ENCODE measurements at places on chromosomes 4 and X. TPM values are rescaled to one million over a fixed set of nuclear protein-coding genes. Genes with fewer than 3 reads are reported as not detected.

DNA sequence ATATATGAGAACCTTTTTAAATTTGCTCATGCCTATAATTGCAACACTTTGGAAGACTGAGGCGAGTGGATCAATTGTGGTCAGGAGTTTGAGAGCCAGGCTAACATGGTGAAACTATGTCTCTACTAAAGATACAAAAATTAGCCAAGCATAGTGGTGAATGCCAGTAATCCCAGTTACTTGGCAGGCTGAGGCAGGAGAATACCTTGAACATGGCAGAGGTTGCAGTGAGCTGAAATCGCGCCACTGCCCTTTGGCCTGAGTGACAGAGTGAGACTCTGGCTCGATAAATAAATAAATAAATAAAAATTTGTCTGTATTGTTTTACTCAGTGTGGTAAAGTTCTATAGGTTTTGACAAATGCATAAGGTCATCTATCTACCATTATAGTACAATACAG is 218.2 kb downstream of the ZC4H2 start:
- DNase-seq, result no peak

- DNase-seq, result no peak
Observed at GRCh38 chr4:7624396-7624980, 189.8 kb upstream of the PSAPL1 start.

DNA sequence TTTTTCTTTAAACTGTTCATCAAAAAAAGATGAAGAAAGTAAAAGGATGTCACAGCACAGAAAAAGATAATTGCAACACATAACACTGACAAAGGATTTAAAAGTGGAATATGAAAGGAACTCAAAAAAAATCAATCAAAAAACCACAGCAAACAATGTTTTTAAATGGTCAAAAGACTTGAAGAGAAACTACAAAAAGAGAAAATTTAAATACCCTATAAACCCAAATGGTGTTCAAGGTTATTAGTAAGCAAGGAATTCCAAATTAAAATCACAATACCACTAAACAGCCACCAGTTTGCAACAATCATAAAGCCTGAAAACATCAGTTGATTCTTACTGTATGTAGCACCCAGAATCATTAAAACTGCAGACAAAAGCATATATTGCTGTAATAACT is 36.5 kb upstream of the PCDH10 start:
- no peak for DNase-seq

DNA sequence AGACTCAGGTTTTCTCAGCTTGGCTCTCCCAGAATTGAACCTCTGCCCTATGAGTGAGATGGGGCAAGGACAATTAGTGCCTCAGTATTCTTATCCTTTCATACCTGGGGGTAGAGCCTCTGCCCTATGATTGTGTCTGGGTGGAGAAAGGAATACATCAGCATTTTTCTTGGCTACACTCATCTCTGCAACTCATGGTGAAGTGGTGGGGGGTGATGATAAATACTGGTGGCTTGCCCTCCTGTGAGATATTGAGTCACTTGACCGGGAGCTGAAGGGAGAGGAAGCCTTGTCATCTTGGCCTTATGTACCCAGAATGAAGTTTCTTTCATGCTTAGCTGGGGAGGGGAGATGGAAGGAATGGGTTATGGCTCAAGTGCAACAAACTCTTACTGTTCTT is 71.3 kb upstream of the ENOX2 start:
- no peak for DNase-seq

- DNase-seq, result no peak
Observed at GRCh38 chr4:8874896-8875680, 3.4 kb upstream of the HMX1 start.

DNA sequence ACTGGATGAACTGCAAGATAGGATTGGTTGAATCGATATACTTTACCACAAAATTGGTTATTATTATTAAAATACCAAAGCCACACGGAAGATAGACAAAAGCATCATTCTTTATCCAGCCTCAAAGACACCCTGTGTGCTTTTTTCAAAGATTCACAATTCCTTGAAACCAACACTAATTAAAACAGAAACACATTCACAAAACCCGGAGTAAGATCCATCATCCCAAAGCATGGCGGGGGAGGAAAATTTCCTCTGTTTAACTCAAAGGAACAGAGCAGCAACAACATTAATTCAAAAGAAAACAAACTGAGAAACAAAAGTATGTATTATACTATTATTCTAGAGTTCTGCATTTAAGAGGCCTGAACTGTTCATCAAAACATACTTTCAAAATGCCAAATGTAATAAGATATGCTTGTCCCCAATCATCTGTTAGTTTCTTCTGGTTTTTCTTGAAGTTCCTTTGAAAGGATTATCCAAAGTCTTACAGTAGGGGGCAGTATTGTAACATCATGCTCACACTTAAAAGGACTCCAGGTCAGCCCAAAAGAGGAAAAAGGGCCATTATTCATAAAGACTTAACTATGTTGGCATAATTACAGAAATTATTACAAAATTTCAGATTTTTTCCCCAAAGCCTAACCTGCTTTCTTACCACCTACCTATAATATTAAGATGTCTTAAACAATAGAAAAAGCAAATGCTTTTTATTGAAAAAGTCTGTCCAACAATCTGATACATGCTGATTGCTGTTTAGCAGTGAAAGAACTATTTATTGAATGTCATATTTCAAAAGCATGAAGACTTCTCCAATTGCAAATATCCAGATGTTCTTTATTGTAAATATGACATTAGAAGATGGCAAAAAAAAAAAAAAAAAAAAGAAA is 168.7 kb downstream of the SCFD2 start:
- no peak for DNase-seq

DNA sequence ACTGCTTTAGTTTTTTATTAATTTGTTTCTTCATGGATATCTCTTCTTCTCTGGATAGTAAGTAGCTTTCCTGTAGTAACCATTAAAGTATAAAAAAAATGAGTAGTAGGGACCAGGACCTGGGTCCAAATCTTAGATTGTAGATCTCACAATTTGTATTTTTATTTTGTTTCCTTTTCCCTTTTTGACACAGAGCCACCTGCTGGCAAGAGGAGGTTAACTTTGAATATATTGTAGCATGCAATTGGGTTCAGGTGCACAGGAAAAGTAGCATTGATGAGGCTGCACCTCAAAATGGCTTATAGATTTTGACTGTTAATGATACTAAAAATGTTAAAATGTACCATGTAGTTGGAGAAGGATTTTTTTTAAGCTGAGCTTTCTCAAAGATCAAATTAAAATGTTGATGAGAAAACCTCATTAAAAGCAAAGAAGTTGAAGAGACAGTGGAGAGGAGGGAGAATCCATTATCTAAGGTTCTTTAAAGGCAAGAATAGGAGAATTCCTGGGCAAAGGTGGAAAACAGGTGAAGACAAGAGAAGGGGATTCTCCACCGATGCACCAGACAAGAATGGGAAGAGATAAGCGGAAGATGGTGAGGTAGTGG is 48.3 kb upstream of the HPGDS start:
- DNase-seq, result no peak

- no peak for DNase-seq
Observed at GRCh38 chr4:24475756-24476155, 108.6 kb downstream of the DHX15 start.

DNA sequence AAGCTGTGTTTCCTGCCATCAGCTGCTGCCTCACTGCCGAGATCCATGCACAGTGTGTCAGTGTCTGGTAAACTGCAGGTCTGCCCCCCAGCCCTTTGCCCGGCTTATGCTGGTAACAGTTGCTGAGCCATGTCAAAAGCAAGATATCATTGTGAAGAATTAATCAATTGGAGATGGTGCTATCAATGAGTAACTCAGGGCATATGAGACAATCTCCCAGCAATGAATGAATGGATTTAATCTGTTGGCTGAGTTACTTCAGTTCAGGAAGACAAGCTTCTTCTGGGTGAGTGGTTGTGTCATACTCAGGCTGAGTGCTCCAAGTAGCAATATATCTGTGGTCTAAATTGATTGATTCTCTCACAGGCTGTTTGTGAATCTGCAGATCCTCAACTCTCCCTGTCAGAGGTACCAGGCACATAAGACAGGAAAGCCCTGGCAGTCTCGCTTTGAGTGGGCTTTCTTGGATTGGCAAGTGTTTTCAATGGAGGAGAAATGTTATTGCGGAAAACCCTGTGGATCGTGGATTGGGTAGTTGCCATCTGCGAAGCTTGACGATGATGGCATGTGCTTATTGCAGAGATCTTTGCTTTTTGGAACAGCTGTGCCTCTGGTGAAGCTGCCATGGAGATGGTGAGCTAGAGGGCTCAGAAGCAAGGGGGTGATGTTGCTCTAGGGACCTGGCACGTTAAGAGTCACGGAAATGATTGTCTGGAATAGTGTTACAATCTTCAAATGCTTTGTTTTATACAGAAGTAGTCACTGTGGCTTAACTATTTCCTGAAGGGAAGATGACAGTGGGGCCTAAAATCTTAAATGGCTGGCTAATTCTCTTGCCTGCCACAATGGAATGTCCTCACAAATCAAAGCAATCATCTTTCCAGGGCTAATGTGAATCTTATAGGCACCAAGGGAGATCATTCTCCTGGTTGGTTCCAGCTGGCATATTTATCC is 147.6 kb upstream of the TBC1D9 start:
- no peak for DNase-seq

DNA sequence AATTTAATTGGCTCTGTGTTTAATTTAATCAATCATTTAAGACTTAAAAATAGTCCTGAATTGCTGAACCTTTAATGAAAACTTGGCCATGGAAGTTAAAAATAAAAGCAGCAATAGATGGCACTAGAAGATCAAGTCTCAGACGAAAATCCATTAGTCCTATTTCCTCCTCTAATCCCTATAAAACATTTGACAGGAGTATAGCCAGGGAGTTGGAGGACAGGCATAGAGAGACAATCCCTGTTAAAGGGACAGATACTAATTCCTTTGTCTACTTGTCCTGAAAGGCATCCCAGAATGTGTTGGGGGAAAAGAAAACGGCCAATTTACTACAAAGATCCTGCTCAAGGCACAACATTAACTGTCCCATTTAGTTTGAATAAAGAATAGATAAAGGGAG is 276.3 kb upstream of the TACR3 start:
- DNase-seq, result no peak

DNA sequence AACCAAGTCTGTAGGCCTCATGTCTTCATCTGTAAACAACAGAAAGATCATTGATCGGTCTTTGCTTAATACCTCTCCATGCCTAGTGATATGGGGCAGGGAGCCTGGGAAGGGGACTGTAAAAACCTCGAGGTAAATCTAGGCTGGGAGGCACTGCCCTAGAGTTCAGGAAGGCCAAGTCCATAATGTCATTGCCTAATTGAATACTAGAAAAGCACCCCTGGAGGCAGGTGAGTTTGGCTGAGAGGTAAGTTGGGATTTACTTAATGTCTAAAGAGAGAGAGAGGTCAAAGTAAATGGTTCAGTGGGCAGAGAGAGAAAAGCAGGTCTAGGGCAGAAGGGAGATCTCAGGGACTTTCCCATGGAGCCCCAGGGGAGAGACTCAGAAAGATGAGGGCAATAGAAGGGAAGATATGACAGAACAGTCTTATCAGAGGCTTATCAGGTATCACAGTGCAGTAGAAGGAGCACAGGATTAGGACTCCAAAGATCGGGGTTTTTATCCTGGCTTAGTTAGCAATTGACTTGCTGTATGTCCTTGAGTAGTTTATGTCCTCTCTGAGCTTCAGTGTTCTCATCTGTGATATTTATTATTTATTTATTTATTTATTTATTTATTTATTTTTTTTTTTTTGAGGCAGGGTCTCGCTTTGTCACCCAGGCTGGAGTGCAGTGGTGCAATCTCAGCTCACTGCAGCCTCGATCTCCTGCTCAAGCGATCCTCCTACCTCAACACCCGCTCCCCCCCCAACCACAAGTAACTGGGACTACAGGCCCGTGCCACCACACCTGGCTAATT is 85.2 kb downstream of the SLC16A2 start:
- DNase-seq, result no peak

GRCh38 chrX:144715337-144715736 is 532.0 kb upstream of the SPANXN1 start:
- DNase-seq, result no peak

DNA sequence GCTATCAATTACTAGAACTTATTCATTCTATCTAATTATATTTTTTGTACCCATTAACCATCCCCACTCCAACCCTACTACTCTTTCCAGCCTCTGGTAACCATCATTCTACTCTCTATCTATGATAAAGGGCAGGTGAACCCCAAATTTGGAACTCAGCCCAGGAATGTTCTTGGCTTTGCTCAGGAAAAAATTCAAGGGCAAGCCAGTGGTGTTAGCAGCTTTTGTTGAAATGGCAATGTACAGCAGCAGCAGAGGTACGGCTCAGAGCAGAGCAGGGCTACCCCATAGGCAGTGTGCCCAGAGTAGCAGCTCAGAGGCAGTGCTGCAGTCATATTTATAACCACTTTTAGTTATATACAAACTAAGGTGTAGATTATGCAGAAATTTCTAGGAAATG is 138.2 kb downstream of the RNF150 start:
- no peak for DNase-seq

DNA sequence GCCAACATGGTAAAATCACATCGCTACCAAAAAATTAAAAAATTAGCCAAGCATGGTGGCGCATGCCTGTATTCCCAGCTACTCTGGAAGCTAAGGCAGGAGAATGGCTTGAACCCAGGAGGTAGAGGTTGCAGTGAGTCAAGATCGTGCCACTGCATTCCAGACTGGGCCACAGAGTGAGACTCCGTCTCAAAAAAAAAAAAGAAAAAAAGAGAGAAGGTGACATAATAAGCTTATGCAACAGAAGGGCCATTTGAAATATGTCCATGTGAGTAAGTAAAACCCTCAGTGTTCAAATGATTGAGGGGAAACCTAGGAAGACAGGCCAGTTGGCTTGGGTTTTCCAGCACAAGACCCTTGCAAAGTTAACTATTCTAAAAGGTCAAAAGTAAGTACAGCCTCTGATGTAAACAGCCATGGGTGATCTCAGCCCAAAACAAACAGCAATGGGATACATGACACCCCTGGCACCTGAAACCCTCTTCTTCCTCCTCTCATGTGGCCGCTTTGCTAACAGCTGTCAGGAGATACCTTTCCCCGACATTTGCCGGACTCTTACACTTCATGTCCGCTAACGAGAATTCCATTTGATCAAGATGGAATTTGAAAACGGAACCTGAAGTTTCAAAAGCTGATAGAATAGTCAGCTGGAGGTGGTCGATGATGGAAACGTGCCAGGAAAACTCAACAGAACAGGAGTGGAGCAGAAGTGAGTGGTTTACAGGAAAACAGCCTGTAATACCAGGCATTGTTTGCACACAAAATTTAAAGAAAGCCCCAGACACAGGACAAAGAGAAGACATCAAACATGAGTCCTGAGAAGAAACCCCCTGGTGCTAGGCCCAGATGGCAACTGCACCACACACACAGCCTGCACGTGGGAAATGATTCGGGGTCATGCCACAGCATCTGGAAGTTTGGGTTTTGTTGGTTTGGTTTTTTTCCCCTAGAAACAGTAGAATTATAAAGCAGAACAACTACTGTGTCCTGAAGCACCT is 93.0 kb upstream of the STS start:
- DNase-seq, result no peak

- DNase-seq, result no peak
Observed at GRCh38 chrX:2462780-2463179, 38.0 kb downstream of the DHRSX start.

- DNase-seq, result no peak
Observed at GRCh38 chrX:69144838-69145680, 20.2 kb downstream of the PJA1 start.

GRCh38 chr4:139015948-139016471 is 429 bp downstream of the NOCT start:
- no peak for DNase-seq

KIT gene
- 21.0 TPM for total RNA-seq

BGN gene
- 77.5 TPM for total RNA-seq

ABCG2 gene
- total RNA-seq, result 6.3 TPM

IGFBP7 gene
- total RNA-seq, result 487 TPM

COL4A6 gene
- total RNA-seq, result 16.1 TPM

CCDC158 gene
- total RNA-seq, result 1.7 TPM

LRP2BP gene
- 2.1 TPM for total RNA-seq

MXRA5 gene
- 130 TPM for total RNA-seq

NDUFC1 gene
- total RNA-seq, result 59.8 TPM

RXFP1 gene
- 0.10 TPM for total RNA-seq

G6PD gene
- 52.3 TPM for total RNA-seq
